NCI-H1105 treated with DMSO at 0.1 percent for 48 hours (cell line): ENCODE measurements at places on chromosomes 7 and 10.

- no peak for DNase-seq
Observed at GRCh38 chr10:24467136-24467535, 256.6 kb downstream of the ARHGAP21 start.

DNA sequence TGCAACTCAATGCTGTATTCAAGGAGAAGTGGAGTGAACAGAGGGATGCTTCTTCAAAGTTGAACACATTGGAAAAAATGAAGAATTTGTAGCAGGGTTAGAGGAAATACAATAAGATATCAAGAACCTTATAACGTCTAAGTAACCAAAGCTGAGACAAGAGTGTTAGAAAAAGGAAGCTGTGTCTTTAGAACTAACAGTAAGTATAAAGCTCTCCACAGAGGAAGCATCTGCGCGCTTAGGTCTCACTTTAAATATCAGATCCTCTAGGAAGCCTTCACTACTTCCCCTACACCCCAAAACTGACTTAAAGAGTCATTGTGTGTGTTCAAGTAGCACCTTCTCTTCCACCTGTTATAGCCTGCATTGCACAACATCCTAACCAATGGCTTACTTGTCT lies 43.0 kb downstream of the CH25H start:
- DNase-seq = no peak

GRCh38 chr10:92290076-92290836 lies 622 bp downstream of the CPEB3 start:
- DNase-seq = peak; percentile 41

GRCh38 chr7:94366832-94367231 lies 27.9 kb upstream of the COL1A2 start:
- DNase-seq = no peak

DNA sequence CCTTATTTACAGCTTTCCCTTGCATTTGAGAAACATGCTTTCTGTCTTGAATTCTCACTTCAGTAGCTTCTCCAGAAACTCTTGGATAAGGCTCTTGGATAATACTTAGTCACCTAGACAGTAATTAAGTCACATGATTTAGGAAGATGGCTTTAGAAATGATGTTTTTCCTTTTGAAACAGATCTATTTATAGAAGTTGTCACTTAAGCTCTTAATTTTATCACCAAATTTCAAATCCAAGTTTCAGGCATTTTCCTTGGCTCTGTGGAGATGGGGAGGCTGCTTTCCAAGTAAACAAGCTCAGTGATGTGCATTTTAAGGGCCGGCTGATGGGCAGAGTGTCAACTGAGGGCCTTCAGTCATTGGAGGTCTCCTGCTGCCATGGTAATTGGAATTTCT lies 130.3 kb downstream of the SRI start:
- no peak for DNase-seq

- DNase-seq = no peak
Observed at GRCh38 chr7:128084896-128085608, 53.8 kb upstream of the LRRC4 start.

- peak; percentile 27 for DNase-seq
Observed at GRCh38 chr7:150351587-150352194, 10.3 kb upstream of the RARRES2 start.

- DNase-seq = peak; percentile 36
Observed at GRCh38 chr10:70145666-70146488, 623 bp downstream of the TYSND1 start.

GRCh38 chr10:25113191-25114035 lies 61.4 kb upstream of the GPR158 start:
- DNase-seq = peak; percentile 71

- DNase-seq = no peak
Observed at GRCh38 chr10:61882621-61883370, 18.7 kb upstream of the ARID5B start.

DNA sequence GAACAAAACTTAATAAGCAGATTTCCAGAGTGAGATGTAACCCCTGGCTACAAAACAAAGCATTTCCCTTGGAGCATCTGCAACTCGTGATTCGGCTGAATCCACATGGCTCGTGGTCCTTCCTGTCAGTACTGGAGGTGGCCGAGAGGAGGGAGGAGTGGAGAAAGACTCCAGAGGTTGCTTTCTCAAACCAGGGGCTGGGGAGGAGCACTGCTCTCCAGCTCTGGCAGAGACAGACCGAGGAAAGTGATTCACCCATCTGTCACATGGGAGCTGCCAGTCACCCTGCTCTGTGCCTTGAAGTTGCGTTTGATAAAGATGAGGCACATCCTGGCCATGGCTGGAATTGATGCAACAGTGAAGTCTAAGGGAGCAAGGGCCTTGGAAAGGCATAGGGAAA lies 72.7 kb downstream of the COL13A1 start:
- DNase-seq = no peak

DNA sequence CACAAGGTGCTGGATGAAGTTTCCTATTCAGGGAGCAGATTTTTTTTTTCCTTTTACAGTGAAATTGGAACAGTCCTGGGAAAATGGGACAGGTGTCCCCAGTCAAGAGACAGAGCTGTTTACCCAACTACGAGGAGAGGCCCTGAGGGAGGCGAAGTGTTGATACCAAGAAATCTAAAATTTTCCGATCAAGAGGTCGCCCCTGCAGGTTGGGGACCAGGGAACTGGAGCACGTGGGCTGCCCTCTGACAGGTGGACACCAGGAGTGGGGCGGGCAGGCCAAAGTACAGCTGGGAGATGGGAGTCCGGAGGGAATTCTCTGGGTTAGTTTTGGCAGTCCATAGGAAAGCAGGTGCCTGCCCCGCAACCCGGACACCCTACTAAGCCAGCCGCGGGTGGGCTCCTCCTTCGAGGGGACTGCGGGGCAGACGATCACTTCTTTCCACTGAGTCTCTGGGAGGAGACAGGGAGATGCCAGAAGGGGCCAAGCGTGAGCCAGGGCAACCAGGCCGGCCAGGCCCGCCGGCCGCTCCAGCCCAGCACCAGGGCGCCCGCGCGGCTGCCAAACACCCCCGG lies 965 bp upstream of the CAMK1D start:
- no peak for DNase-seq
